Activated CD8-positive, alpha-beta memory T cell treated with anti-CD3 and anti-CD28 coated beads for 1 hour (primary cell): ENCODE measurements at places on chromosomes 2 and 18.

DNA sequence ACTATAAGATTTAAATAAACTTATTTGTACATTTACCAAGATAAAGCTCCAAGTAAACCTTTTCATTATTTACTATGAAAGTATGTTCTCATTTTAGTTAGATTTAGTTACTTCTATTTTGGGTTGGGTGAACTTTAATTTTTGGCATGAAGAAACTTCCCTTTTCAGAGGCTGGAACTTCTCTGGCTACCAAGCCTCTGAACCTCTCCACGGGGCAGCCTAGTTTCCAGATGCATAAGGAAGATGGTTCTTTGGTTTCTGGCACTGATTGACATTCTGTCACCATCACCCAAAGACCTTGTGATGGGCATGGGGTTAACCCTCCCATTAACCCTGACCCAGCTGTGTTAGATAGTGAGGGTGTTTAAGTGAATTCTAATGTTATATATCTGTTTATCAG is 17.1 kb downstream of the PSD4 start:
- no peak for DNase-seq

- DNase-seq = no peak
Observed at GRCh38 chr2:152743002-152743401, 24.6 kb downstream of the ARL6IP6 start.

DNA sequence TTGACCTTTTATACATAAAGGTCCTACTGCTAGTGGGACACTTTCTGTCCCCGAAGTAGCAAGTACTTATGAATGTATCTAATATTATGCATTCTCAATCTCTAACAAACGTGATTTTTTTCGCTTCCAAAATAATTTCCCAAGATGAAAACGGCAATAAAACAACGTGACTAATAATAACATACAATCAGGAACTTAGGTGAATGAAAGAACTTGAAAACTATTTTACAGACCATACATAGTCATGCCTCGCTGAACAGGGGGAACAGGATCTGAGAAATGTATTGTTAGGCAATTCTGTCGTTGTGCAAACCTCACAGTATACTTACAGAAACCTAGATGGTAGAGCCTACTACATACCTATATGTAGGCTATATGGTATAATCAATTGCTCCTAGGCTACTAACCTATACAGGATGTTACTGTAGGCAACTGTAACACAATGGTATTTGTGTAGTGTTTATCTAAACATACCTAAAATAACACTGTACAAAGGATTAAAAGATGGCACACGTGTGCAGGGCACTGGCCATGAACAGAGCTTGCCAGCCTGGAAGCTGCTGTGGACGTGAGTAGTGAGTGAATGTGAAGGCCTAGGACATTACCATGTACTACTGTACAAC is 2.5 kb downstream of the RTN4 start:
- no peak for DNase-seq

- no peak for DNase-seq
Observed at GRCh38 chr2:225008935-225009334, 33.3 kb downstream of the DOCK10 start.

GRCh38 chr18:13381944-13382365 is 163.4 kb downstream of the LDLRAD4 start:
- DNase-seq = no peak

GRCh38 chr18:43393174-43393573 is 115.9 kb upstream of the SYT4 start:
- no peak for DNase-seq

GRCh38 chr18:35041815-35042387 is 688 bp downstream of the MAPRE2 start:
- no peak for DNase-seq

DNA sequence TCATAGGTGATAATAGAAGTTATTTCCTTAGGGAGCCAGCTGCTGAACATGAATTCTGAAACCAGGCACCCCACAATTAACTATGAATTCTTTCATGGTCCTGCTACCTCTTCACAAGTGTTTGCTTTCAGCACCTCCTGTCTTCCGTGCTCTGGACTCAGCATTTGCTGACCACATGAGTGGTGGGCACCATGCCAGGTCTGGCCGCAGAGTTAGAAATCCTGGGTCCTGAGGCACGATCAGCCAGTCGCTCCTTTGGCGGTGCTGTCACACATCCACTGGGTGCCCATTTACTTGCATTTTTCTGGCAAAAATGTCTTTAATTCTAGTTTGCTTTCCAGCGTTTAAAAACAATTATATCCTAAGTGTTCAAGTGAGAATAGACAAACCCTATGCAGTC is 196.4 kb upstream of the PXDN start:
- DNase-seq = no peak

GRCh38 chr18:1244397-1245122 is 339.9 kb downstream of the ADCYAP1 start:
- no peak for DNase-seq

DNA sequence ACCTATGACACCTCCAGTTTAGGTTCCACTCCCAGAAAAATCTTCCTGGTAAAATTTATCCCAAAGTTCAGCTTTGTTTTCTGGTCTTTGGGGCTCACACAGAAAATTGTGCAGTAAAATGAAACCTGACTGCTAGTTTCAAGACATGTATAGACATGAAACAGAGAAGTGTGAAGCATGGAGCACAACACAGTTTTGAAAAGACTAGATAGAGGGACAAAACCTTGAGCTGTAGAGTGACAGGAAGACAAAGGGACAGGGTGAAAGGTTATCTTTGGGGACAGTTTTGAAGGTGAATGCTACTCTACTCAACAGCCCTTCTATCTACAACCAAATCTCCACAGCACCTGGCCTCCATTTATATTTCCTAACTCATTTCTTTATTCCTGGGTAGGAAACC is 352.6 kb downstream of the RBM43 start:
- DNase-seq = no peak

- DNase-seq = no peak
Observed at GRCh38 chr2:66693076-66693965, 258.4 kb downstream of the MEIS1 start.

DNA sequence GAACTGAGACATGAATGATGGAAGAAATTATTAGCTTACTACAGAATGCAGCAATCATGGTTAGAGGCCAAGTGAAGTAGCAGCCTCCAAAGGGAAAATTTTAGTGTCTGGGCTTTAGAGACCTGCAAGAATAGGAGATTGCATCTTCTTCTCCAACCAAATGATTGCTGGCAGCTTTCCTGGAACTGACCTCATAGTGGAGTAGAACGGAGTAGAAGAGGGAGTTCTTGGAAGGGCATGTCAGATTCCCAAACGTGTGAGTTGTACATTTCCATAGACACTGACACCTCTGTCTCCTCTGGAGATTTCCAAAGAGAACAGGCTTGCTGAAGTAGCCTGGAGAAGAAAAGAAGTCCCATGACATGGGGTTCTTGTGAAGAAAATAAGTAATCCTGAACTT is 169.8 kb upstream of the ERBB4 start:
- DNase-seq = no peak

GRCh38 chr2:114294741-114295140 is 147.7 kb upstream of the DPP10 start:
- DNase-seq = no peak

DNA sequence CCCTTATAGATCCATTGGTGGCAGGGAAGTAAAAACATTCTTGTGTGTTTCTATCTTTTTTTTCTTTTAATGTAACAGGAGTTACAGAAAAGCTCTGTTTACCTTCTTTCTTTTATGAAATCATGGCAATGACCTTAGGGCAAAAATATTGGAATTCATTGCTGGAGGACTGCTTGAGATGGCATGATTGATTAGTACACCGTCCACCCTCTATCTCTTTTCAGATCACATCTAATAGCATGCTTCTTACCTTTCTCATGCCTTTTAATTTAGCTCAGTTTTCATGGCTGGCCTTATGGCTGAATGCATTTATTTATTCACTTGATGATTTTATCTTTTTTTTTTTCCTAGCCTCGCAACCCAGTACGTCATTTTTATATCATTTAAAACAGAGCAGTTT is 177.6 kb upstream of the CDH20 start:
- DNase-seq = no peak

DNA sequence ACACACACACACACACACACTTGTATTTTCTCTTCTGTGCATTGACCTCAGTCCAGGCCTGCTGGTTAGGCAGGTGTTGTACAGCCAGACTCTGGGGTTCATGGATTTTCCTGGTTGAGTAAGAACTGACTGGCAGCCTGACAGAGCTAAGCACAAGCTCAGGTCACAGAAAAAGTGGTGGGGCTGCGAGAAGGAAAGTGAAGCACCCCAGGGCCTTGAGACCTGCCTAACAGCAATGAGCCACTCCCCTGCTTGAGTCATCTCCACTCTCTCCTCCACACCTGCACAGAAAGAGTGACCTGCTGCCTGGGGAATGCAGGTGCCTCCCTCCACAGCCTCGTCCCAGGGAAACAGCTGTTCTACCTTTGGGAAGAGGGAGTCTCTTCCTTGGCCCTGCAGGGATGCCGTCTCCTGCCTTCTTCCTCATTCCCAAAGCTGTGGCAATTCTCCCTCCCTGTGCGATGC is 91.4 kb upstream of the LGALSL start:
- DNase-seq = no peak

DNA sequence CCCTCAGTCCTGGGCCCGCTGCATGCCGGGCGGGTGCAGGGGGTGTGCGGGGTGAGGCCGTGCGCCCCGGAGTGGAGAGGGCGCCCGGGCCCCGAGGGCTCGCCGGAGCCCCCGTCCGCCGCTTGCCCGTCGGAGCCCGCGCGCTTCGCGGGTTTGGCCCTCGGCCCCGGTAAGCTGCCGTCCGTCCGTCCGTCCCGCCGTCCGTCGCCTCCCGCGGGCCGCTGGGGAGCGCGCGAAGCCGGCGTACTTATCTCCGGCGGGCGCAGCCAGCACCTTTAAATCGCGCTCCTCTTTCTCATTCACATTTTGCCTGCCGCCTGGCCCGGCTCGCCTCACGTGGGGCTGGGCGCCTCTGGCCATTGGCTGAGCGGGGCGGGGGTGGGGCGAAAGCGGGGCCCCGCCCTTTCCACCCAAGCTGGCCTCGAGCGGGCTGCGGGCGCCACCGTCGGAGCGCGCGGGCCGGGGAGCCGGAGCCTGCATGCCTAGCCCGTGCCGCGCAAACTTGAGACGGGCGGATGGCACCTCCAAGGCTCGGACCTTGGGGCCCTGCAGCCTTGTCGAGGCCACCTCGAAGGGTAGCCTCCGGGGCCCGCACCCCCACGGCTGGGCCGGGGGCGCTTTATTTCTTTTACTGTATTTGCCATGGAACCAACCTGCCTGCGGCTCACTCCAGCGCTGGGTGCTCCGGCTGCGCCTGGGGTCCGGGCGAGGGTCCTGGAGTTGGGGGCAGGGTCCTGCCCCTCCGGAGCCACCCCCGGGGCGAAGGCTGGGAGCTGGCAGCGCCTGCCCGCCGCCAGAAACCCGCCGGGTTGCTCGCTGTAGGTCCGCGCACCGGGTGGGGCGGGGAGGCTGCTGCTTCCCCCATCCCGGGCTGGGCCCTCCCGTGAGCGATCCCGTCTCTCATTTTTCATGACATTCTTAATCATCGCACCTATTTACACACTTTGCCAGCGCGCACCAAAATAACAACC is at the start of gene GBX2:
GBX2 (minus strand) TSS at position 277 of the 971 bp plus-strand sequence. CDS start 415 bp downstream, outside the sequence.
- no peak for DNase-seq

GRCh38 chr2:196479350-196479749 is 160.2 kb upstream of the CCDC150 start:
- DNase-seq = no peak

GRCh38 chr2:19649142-19649541 is 252.6 kb downstream of the TTC32 start:
- no peak for DNase-seq

DNA sequence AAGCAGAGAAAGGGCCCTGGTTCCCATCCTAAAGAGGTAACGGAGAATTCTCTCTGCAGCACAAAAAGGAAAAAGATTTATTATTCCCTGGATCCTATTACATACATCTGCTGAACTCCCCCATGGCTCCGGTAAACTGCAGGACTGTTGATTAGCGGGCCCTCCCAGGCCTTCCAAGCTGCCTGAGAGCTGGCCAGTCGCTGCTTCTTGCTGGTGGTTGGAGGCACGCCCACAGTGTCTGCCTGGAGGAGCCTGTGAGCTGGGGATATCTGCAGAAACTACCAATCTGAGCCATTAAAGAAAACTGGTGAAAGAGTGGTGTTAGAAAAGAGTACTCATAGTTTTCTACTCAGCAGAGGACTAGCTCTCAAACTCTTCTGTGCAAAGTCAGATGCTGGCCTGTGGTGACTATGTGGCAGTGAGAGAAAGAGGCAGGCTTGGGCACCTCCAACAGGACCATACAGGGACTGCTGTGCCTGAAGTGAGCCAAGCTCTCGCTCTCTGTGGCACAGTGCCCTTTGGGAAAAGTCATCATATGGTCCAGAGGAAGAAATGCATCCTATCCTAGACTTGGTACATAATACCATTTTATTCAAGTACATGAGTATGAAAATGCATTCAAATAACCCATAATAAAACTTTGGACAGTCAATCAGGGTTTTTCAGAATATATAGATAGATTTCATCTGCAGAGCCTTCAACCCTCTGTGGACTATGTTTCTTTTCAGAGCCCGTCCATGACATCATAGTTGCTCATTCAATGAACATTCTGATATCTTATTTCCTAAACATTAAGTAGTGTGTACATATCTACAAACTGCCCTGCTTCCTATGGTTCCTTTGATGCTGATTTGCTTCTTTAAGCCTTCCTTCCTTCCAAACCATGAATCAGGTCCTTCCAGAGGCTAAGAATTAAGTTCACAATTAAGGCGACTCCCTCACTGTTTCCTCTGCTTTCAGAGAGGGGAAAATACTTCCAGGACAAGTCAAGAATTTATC is 242.0 kb upstream of the LYPD1 start:
- no peak for DNase-seq

- no peak for DNase-seq
Observed at GRCh38 chr2:61736953-61737352, 116.9 kb downstream of the FAM161A start.

- no peak for DNase-seq
Observed at GRCh38 chr2:170243118-170243837, 65.3 kb downstream of the MYO3B start.

GRCh38 chr2:133780099-133780996 is 212.1 kb upstream of the NCKAP5 start:
- no peak for DNase-seq

GRCh38 chr2:157192445-157193423 is 64.8 kb upstream of the GALNT5 start:
- DNase-seq = no peak

GRCh38 chr2:19902216-19902740 is 495 bp upstream of the TTC32 start:
- no peak for DNase-seq

DNA sequence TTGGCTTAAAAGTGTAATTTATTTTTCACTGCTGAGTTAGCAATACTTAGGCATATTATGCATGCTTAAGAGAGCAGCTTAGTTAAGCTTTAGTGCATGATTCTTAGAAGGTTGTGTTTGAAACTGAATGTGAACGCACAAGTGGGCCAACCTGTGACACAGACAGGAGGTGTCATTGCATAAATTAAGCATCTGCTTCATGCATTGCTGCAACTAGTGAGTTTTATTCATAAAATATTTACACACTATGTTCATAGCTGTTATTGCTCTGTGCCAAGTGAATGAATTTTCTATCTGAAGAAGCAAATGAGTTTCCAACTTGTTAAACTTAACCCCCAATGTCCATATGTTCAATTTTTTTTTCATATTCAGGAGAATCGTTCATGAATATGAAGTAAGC is 806.4 kb downstream of the GALR1 start:
- no peak for DNase-seq

GRCh38 chr2:203586696-203587095 is 51.6 kb upstream of the RAPH1 start:
- no peak for DNase-seq
